ENCODE measurements at places on chromosomes 4 and X.

- DNase-seq: no peak
These were observed 120.7 kb upstream of the ADGRL3 start for GRCh38 chr4:61079427-61079826.

- DNase-seq: no peak
These were observed 672 bp downstream of the LONRF3 start for GRCh38 chrX:118974908-118975671.

- no peak for DNase-seq
These were observed 3.9 kb downstream of the L1CAM start for GRCh38 chrX:153882086-153882498.

DNA sequence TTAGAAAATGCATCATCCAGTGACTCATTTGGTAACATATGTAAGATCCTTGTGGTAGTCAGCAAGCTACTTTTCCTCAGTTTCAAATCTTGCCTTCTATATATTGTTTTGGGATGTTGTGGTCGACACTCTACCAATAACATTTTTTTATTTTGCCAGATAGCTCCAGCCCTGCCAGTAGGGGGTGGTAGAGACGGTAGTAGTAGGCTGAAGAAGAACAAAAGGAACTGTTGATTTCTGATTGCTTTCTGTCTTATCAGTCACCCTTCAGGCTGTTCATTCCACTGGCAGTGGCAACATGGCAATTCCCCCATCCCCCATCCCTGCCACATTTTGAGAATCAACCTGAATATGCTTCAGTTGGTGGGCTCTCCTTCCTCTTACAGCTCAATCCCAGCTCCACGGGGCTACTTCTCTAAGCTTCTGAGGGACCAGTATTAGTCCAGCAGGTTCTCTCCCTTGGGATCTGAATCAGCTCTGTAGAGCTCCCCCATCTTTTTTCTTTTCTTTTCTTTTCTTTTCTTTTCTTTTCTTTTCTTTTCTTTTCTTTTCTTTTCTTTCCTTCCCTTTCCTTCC is 171.5 kb upstream of the VEGFC start:
- no peak for DNase-seq

DNA sequence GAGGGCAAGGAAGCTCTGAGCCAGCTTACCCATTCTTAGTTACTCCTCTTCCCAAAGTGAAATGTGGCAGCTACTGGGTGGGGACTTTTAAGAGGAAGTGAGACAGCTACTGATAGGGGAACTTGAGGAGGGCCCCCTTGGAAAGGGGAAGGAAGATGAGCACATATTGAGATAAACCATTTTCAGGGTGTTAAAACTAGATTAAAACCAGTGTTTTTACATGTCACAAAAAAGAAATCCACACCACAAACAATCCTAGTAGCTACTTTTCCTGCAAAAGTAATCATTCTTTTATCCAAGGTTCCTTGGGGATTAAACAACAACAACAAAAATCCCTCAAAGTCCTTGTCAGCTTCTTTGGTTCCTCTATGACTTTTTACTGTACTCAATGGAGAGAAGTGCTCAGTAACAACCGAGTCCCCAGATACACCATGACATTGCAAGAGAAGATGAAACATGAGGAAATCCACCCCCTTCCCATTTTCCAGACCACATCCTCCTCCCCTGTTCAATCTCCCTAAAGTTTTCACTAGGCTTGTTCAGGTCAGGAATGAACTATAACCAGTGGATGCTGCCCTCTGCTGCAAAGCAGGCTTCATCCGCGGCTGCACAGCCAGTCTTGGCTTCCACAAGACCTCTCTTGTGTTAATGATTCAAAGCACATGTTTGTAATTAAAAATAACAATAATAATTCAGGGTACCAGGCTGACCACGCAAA is 113.5 kb upstream of the TMEM164 start:
- no peak for DNase-seq

DNA sequence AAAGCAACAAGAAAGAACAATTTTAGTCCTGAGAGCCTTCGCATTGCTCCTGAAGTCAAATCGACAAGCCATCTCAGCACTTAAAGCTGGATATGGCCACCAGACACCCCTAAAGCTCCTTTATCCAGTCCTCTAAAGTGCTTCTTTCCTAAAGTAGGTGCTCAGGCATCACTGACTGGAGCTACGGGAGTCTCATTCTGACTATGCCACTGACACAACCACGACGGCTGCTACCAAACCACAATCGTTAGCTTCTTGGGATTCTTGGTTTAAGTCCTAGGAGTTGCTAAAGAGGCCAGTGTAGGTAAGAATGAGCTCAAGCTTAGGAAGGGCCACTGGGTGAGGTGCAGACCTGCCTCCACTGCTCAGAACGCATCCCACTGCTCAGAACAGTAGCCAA is 1.0 kb downstream of the SLC10A6 start:
- no peak for DNase-seq

- DNase-seq: no peak
These were observed 25.6 kb downstream of the CD99L2 start for GRCh38 chrX:150872773-150873336.

GRCh38 chrX:94908171-94908570 is 1234.2 kb downstream of the FAM133A start:
- no peak for DNase-seq

DNA sequence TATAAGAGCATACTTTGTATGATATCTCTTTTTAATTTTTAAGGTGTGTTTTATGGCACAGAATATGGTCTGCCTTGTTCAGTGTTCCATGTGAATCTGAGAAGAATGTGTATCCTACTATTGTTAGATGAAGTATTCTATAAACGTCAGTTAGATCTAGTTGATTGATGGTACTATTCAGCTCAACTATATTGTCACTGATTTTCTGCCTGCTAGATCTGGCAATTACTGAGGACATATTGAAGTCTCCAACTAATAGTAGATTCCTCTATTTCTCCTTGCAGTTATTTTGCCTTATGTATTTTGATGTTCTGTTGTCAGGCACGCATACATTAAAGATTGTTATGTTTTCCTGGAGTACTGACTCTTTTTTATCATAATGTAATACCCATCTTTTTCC is 39.8 kb downstream of the AWAT2 start:
- DNase-seq: no peak

GRCh38 chr4:121712001-121712651 is 15.3 kb upstream of the ANXA5 start:
- no peak for DNase-seq
